NCI-H1092 treated with DMSO at 0.1 percent for 48 hours (cell line): ENCODE measurements at places on chromosomes 13 and 19.

GRCh38 chr13:73809561-73809960 is 324.6 kb downstream of the KLF12 start:
- no peak for DNase-seq

GRCh38 chr19:19206938-19207337 is 3.7 kb upstream of the NR2C2AP start:
- no peak for DNase-seq

DNA sequence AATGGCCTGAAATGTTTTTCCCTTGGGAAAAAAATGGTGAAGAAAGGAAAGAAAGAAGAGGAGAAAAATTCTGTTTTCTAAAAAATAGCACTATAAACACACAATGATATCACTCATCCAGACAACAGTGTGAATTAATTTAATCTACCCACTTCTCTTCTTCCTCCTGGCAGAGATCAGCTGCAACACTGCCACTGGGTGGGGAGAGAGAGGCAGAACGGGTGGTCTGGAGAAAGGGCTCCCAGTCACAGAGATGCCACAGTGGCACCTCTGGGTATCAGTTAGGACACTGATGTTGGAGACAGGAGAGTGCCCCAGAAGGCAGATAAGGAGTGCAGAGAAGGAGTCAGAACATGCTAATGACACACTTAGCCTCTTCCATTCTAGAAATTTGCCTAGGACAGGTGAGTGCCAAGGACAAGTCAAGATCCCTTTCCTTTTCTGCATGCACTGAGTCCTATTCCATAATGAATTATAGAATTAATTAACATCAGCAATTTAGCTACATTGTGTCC is 168.6 kb downstream of the SUCLA2 start:
- no peak for DNase-seq

DNA sequence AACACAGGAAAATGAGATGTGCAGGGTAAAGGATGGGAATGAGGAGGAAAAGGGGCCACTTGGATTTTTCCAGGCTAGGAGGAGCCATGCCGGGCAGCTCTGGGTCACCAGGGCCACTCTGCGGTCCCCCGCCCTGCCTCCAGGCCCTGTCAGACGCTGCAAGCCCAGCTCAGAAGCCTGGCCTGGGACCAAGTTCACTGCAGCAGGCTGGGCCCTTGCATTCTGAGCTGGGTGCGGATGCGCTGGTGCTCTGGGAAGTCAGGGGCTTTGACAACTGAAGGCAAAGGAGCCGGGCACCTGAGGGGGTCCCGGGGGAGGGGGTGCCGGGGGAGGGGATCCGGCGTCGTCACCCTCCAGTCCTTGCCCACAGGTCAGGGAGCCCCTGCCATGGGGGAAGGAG is 77.5 kb downstream of the WTIP start:
- DNase-seq, result no peak

- peak; percentile 76 for DNase-seq
These were observed 29.5 kb upstream of the ANKRD10 start for GRCh38 chr13:110944121-110944967.

DNA sequence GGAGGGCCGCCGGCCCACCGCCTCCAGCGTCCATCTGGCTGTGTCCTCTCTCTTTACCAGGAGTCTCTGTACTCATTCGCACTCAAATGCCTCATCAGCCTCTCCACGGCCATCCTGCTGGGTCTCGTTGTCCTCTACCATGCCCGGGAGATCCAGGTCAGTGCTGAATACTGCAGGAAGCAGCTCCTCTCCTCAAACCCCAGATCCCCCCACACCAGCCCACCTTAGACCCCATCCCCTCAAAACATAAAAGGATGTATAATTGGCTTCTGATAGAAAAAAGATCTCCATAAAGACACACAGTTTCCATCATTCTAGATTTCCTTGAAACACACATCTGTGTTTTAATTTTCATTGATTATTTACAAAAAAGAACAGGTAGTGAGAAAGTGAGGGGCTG is 8.1 kb downstream of the KCNN1 start:
- no peak for DNase-seq

- no peak for DNase-seq
These were observed 14.1 kb upstream of the MYH14 start for GRCh38 chr19:50189331-50189730.
